ENCODE measurements at places on chromosomes 6 and 20. TPM values are rescaled to one million over a fixed set of nuclear protein-coding genes. Genes with fewer than 3 reads are reported as not detected.
A peak's percentile ranks its signal among the peaks of the same experiment; 100 is the strongest.

The TPX2 gene
- total RNA-seq = 172 TPM

The RBM39 gene
- total RNA-seq = 333 TPM

The RIMS1 gene
- total RNA-seq = not detected

The REPS1 gene
- total RNA-seq = 45.2 TPM

The UST gene
- total RNA-seq = 0.16 TPM

The SLC22A7 gene
- total RNA-seq = not detected

The HLA-DRA gene
- 31.3 TPM for total RNA-seq

DNA sequence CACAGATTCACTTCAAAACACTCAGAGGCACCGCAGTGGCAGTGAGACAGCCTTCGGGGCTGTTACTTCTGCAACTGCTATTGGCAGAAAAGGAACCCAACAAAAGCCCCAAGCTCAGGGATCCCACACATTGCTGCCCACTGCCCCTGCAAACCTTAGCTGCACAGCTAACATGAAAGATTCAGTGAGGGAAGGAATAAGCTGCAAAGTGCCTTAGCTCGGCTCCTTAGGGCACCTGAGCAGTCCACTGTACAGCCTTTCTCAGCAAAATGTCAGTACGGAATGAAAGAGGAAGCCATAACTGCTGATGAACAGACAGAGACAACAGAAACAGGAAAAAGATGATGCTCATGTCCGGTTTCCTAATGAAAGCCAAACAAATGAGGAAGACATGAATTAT lies 179.7 kb upstream of the SHLD1 start:
- no peaks in the 10 kb centered on the region for H3K27me3 ChIP-seq
- no peak overlapping the region for H3K4me3 ChIP-seq
- no peak for DNase-seq
- H3K4me1 ChIP-seq = peaks cover 15% of the 10 kb centered on the region
- peaks cover 48% of the 10 kb centered on the region for H3K36me3 ChIP-seq

- peaks cover 6% of the 10 kb centered on the region for H3K27me3 ChIP-seq
- H3K4me1 ChIP-seq = peaks cover 32% of the 10 kb centered on the region
- peak within 1 kb of the TSS; percentile 63 for H3K27ac ChIP-seq
- H3K4me3 ChIP-seq = peak within 1 kb of the TSS; percentile 75
- H3K36me3 ChIP-seq = peaks cover 3% of the 10 kb centered on the region
Measured at GRCh38 chr20:63653041-63653973, at the start of gene STMN3. Gene STMN3, minus strand, starts transcription at chr20:63653424. Its CDS starts 79 bp downstream, at chr20:63653345.
